Spinal cord (tissue), 10 donors: ENCODE measurements at places on chromosomes 2 and 18. TPM values are rescaled to one million over a fixed set of nuclear protein-coding genes. Genes with fewer than 3 reads are reported as not detected.

The CBLN2 gene
- 73.7 TPM for total RNA-seq

The PLB1 gene
- total RNA-seq: 10.7 TPM

The LOXHD1 gene
- 0.20 TPM for total RNA-seq

- H3K4me3 ChIP-seq: no peak overlapping the region
- H3K27me3 ChIP-seq: no peaks in the 10 kb centered on the region
- H3K4me1 ChIP-seq: no peaks in the 10 kb centered on the region
- no peak overlapping the region for H3K27ac ChIP-seq
- DNase-seq: no peak
These were observed 51.8 kb downstream of the COL5A2 start for GRCh38 chr2:189127756-189128155.

DNA sequence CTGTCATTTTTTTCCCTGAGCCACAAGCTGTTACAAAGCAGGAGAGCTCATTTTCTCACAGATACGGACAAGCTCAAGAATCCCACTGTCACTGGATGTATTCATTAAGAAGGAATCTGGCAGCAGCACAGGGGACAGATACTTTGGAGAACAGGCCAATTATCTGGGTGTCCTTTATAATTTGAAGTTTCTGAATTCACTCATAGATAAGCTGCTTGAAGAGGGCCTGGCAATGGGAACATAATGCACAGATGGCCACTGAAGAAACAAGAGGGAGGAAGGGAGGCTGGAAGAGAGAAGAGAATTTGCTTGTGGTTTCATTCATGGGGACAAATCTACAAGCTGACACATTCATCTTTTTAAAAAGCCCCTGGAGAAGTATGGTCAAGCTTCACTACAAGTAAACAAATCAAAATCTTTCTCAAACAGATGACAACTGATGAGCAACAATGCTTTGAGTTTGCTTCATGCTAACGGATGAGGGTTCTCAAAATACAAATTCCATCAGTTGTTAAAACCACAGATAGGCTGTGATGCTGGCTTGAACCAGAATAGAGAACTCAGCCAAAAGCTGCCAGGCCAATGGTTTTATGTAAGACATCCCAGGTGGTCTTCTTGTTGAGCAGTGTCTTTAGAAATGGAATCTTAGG lies 11.9 kb downstream of the BCL2 start:
- H3K4me3 ChIP-seq: no peak overlapping the region
- no peaks in the 10 kb centered on the region for H3K36me3 ChIP-seq
- H3K27ac ChIP-seq: peak overlapping the region; percentile 49
- H3K27me3 ChIP-seq: no peaks in the 10 kb centered on the region
- H3K4me1 ChIP-seq: peaks cover 15% of the 10 kb centered on the region

DNA sequence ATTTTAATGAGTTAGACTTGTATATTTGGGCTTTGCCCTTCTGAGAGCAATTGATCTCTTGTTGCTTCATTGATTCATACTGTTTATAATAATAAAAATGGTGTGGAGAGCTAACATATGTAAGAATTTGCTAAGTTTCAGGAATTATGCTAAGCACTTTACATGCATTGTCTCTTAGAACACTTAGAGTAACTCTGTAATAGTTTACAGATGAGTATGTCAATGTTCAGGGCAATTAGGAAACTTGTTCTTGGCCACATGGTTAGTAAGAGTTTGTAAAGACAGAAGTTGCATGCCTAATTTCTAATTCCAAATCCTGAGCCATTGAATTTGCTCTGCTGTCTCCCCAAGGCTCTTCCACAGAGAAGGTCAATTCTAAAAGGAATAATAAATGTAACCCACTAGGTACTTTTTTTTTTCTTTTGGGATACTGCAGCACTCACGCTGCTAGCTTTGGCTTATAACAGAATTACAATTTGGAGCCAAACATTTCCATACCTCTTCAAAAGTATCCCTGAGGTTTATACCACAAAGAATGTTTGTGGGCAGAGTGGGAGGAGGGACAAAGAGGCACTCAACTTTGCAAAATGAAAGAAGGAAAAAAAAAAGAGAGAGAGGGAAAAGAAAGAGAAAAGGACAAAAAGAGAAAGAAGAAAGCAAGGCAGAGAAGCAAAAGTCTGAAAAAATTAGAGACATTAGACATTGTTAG lies 232.4 kb downstream of the CALCRL start:
- H3K4me1 ChIP-seq: no peaks in the 10 kb centered on the region
- DNase-seq: no peak
- H3K36me3 ChIP-seq: no peaks in the 10 kb centered on the region
- H3K4me3 ChIP-seq: no peak overlapping the region
- no peak overlapping the region for H3K27ac ChIP-seq

GRCh38 chr2:10080536-10081304 lies 509 bp upstream of the CYS1 start:
- peaks cover 45% of the 10 kb centered on the region for H3K27me3 ChIP-seq
- no peak overlapping the region for H3K27ac ChIP-seq
- H3K4me1 ChIP-seq: peaks cover 18% of the 10 kb centered on the region
- H3K4me3 ChIP-seq: peak overlapping the region; percentile 0

DNA sequence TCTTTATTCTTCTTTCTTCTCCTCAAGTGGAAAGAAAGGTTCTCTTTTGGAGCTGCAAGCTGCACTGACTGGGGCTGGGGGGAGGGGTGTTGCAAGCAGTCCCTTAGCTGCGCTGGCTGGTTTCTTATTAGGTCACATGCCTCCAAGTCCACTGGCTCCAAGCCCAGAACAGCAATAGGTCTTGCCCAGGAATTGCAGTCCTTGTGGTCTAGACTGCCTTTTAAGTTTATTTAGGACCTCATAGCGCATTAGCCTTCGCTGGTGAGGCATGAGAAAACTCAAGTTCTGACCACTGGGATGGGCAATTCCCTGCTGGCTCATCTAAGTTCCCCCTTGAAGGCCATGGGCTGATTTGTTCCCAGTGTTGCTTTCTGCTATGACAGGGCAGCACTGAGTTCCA lies 138.6 kb upstream of the SCN7A start:
- H3K27me3 ChIP-seq: no peaks in the 10 kb centered on the region
- DNase-seq: no peak
- H3K4me3 ChIP-seq: no peak overlapping the region
- H3K27ac ChIP-seq: no peak overlapping the region
- H3K36me3 ChIP-seq: no peaks in the 10 kb centered on the region

DNA sequence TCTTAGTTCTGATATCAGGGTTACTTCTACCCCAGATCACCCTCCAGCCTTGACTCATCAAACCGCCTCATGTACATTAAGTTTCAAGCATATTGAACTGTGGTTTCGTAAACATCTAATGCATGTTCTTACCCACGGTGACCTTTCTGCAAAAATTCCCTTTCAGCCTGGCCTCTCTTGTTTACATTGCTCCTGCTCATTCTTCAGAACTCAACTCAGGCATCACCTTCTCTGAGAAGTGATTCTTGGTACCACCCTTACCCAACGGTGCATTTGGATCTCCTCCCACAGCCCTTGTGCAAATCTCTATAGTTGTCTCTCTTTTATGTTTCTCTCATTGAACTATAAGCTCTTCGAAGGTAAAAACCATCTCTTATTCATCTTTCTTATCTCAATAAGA lies 503.1 kb upstream of the PKDCC start:
- no peaks in the 10 kb centered on the region for H3K4me1 ChIP-seq
- H3K27me3 ChIP-seq: no peaks in the 10 kb centered on the region
- H3K36me3 ChIP-seq: no peaks in the 10 kb centered on the region
- H3K27ac ChIP-seq: no peak overlapping the region
- DNase-seq: no peak

DNA sequence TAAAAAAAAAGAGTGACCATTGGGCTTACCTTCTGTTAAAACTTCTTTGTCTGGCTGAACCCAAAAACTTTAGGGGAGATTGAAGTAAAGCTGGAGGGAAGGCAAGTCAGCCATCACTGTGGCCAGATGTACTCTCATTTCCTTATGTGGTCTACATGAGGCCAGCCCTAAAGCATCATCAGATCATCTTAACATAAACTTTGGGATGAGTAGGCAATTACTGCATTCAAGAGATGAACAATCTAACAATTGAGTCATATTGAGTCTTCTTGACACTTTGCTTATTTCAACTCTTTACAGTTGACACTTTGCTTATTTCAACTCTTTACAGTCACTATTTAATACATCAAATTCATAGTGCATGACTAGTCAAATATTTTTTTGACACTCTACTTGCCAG lies 155.6 kb downstream of the QPCT start:
- H3K27me3 ChIP-seq: no peaks in the 10 kb centered on the region
- no peaks in the 10 kb centered on the region for H3K4me1 ChIP-seq
- H3K27ac ChIP-seq: no peak overlapping the region
- no peaks in the 10 kb centered on the region for H3K36me3 ChIP-seq

DNA sequence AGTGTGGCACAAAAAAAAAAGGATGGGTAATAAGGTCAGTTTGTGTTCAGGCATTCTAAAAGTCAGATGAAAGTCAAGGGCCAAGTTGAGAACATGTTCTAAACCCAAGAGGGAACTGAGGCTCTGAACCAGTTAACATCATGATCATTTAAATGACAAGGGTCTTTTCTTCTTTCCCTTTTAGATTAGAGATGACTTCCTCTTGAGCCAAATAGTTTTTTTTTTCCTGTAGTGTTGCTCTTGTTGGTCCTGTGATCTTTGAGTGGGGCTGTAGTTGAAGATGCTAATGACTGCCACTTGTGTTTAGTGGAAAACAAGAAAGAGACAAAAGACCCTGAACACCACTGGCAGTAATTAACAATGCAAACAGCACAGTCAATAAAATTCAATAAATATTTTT lies 482.7 kb upstream of the SYT4 start:
- no peak overlapping the region for H3K27ac ChIP-seq
- H3K4me1 ChIP-seq: no peaks in the 10 kb centered on the region
- no peak overlapping the region for H3K4me3 ChIP-seq

GRCh38 chr2:30147196-30147714 lies 448 bp downstream of the YPEL5 start:
- no peaks in the 10 kb centered on the region for H3K4me1 ChIP-seq
- H3K4me3 ChIP-seq: peak overlapping the region; percentile 91
- DNase-seq: no peak
- H3K27me3 ChIP-seq: no peaks in the 10 kb centered on the region

DNA sequence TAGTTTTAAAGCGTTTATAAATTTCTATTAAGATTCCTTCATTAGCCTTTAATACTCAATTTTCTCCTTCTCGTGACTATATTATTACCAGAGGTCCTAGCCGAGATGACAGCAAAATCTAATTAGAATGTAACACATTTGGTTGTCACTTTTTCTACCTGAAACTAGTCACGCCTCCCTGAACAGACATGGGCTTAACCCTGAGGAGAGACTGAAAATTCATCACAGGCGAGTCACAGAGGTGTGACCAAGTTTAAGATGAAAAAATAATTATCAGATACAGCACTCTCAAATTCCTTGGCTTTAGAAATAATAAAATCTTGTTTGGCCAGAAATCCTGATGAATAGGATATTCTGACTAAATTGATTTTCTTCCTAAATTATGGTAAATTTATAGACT lies 834.4 kb upstream of the SLC39A10 start:
- no peak overlapping the region for H3K4me3 ChIP-seq
- no peaks in the 10 kb centered on the region for H3K27me3 ChIP-seq
- DNase-seq: no peak
- no peaks in the 10 kb centered on the region for H3K36me3 ChIP-seq
- no peaks in the 10 kb centered on the region for H3K4me1 ChIP-seq

- no peaks in the 10 kb centered on the region for H3K4me1 ChIP-seq
- no peak for DNase-seq
- no peak overlapping the region for H3K27ac ChIP-seq
- H3K27me3 ChIP-seq: no peaks in the 10 kb centered on the region
- no peak overlapping the region for H3K4me3 ChIP-seq
These were observed 18.1 kb upstream of the AGFG1 start for GRCh38 chr2:227453810-227454209.

DNA sequence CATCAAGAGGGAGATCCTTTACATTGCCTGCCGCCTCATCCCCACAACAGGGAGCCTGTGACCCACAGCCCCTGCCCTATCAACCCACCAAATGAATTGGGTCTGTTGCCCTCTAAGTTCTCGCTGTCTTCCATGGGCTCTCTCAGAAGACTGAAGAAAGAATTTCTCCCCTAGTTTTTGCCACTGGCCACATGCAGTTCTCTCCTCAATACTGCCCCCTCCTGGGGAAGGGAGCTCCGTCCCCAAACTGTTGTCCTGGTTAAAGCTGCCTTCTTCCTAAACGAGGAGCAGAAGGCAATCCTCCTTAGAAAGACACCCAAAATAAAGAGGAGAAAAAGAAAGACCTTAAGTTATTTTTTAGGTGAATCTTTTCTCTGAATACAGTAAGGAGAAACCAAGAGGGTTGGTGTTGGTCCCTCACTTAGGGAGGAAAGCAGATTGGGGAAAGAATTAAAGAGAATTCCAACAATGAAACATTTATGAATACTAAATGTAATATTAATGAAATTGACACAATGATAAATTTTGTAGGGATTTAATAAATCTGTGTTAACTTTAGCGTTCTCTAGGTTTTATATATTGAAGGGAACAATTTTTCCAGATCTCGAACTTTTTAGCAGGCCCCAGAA lies 31.1 kb upstream of the SATB2 start:
- H3K36me3 ChIP-seq: no peaks in the 10 kb centered on the region
- no peaks in the 10 kb centered on the region for H3K27me3 ChIP-seq
- no peak for DNase-seq
- H3K4me1 ChIP-seq: no peaks in the 10 kb centered on the region
- no peak overlapping the region for H3K4me3 ChIP-seq

GRCh38 chr2:138964418-138964817 lies 184.2 kb upstream of the NXPH2 start:
- no peak for DNase-seq
- H3K36me3 ChIP-seq: no peaks in the 10 kb centered on the region
- H3K27ac ChIP-seq: no peak overlapping the region

DNA sequence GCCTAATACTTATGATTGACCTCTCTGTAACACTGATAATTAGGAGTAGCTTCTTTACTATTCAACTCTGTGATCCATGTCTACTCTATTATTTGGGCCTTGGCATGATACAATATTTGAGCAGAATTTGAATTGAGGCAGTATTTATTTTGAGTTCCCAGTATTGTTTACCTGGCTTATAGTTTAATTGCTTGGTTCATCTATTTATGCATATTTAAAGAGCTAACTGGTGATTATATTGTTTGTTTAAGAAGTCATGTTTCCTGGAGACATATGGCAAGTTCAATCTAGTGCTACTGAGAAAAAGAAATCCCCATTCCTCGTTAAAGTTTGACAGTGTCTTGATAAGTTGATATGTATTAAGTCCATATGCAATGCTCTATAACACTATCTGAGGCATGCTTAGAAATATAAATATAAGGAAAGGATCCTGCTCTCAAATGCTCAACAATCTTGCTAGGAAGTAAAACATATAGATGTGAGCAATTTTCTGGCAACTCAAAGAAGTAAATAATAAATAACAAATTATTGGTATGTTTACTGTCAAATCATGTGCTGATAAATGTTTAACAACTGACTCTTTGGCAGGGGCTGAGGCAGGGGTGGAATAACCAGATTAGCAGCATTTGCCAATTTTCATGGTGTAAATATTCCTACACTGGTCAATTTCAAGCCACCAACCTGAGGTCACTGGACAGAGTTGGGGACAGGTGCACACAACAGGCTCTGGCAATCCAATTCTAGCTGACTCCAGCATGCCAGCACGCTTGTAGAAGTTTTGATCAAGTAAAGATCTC lies 430.2 kb upstream of the PIK3C3 start:
- no peaks in the 10 kb centered on the region for H3K27me3 ChIP-seq
- DNase-seq: no peak
- no peak overlapping the region for H3K4me3 ChIP-seq
- no peaks in the 10 kb centered on the region for H3K4me1 ChIP-seq
- H3K27ac ChIP-seq: no peak overlapping the region

- no peak overlapping the region for H3K4me3 ChIP-seq
- H3K27ac ChIP-seq: no peak overlapping the region
- no peaks in the 10 kb centered on the region for H3K27me3 ChIP-seq
- no peaks in the 10 kb centered on the region for H3K36me3 ChIP-seq
- no peak for DNase-seq
These were observed 85.9 kb upstream of the KLF7 start for GRCh38 chr2:207251573-207252192.

GRCh38 chr2:11681722-11682589 lies 12.0 kb upstream of the NTSR2 start:
- DNase-seq: peak; percentile 20
- H3K36me3 ChIP-seq: no peaks in the 10 kb centered on the region
- H3K4me3 ChIP-seq: no peak overlapping the region
- H3K27ac ChIP-seq: no peak overlapping the region
- H3K4me1 ChIP-seq: peaks cover 36% of the 10 kb centered on the region
